ENCODE measurements at places on chromosomes 1 and 21.

DNA sequence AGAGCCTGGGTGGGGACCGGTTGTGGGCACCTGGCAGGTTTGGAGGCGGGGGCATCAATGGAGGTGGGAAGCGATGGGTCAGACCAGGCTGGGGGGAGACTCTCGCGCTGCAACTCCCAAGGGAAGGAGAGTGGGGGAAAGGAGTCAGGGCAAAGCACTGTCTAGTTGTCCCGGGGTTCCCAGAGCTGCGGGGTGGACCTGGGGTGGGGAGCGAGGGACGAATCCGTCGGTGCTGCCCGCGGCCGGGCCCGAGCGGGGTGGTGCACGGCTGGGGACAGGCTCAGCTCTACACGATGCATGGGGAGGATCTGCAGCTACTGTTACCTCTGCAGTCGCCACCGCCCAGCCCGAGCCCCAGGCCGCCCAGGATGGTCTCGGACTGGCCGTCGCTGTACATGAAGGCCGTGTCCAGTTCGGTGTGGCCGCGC is 427 bp downstream of the AKR7A2 start:
- DNase-seq: peak; percentile 10

- no peak for DNase-seq
Observed at GRCh38 chr21:38774152-38774551, 31.6 kb upstream of the ETS2 start.

GRCh38 chr21:16305686-16306085 is 575.9 kb downstream of the USP25 start:
- DNase-seq: no peak

DNA sequence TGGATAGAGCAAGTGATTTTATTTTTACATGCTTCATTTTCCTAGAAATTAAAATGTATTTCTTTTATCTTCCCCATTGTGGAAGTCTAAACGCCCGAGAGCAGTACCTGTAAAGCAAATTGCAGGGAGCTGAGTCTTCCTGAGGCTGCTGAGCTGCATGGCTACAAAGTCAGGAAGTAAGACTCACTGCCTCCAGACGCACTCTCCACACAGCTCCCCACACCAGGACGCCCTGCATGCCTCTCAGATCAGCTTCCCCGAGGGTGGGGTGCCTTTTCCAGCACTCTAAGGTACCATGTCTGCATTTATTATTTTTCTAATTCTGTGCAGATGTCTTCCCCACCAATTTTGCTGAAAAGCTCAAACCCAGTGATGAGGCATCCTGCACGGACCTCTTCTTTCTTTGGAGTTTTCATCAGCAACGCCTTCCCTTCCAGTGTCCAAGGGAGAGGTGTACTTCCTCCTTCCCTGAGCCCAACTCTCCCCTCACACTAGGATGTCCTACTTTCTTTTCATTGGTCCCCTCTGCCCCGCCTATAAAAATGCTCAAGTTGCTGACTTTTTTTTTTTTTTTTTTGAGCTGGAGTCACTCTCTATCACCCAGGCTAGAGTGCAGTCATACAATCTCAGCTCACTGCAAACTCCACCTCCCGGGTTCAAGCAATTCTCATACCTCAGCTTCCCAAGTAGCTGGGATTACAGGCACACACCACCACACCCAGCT is 114.7 kb downstream of the PCNX2 start:
- DNase-seq: no peak

GRCh38 chr1:68745451-68745850 is 248.6 kb upstream of the DEPDC1 start:
- no peak for DNase-seq
